ENCODE measurements at places on chromosomes 1 and 21. TPM values are rescaled to one million over a fixed set of nuclear protein-coding genes. Genes with fewer than 3 reads are reported as not detected.

- H3K27ac ChIP-seq = no peak overlapping the region
- no peak for DNase-seq
- H3K36me3 ChIP-seq = no peaks in the 10 kb centered on the region
- no peaks in the 10 kb centered on the region for H3K4me1 ChIP-seq
These were observed 354.0 kb upstream of the RGS18 start for GRCh38 chr1:191804311-191804710.

- no peaks in the 10 kb centered on the region for H3K36me3 ChIP-seq
- no peaks in the 10 kb centered on the region for H3K4me1 ChIP-seq
- DNase-seq = no peak
These were observed 136.5 kb upstream of the HNRNPU start for GRCh38 chr1:245000872-245001188.

GRCh38 chr1:151137789-151138188, 8.6 kb downstream of the SEMA6C start:
- H3K4me3 ChIP-seq = no peak overlapping the region
- H3K4me1 ChIP-seq = peaks cover 17% of the 10 kb centered on the region
- H3K36me3 ChIP-seq = no peaks in the 10 kb centered on the region

GRCh38 chr1:151854658-151855057, 1.1 kb upstream of the THEM5 start:
- DNase-seq = no peak
- H3K4me1 ChIP-seq = no peaks in the 10 kb centered on the region
- H3K27ac ChIP-seq = no peak overlapping the region
- peaks cover 7% of the 10 kb centered on the region for H3K27me3 ChIP-seq

GRCh38 chr21:17738176-17738953, 80.8 kb downstream of the C21orf91 start:
- no peaks in the 10 kb centered on the region for H3K27me3 ChIP-seq
- no peaks in the 10 kb centered on the region for H3K36me3 ChIP-seq
- no peak overlapping the region for H3K27ac ChIP-seq
- H3K4me3 ChIP-seq = no peak overlapping the region
- no peaks in the 10 kb centered on the region for H3K4me1 ChIP-seq

- no peaks in the 10 kb centered on the region for H3K36me3 ChIP-seq
- no peak for DNase-seq
- no peaks in the 10 kb centered on the region for H3K4me1 ChIP-seq
These were observed 320.2 kb upstream of the NFIA start for GRCh38 chr1:60762176-60762575.

GRCh38 chr21:32951041-32951440, 74.7 kb upstream of the OLIG2 start:
- H3K27me3 ChIP-seq = peaks cover 29% of the 10 kb centered on the region
- H3K36me3 ChIP-seq = no peaks in the 10 kb centered on the region
- no peak for DNase-seq
- H3K4me3 ChIP-seq = no peak overlapping the region

- no peak overlapping the region for H3K27ac ChIP-seq
- H3K27me3 ChIP-seq = no peaks in the 10 kb centered on the region
- no peak overlapping the region for H3K4me3 ChIP-seq
- no peaks in the 10 kb centered on the region for H3K36me3 ChIP-seq
These were observed 458.9 kb downstream of the LMO4 start for GRCh38 chr1:87787551-87787950.

- H3K27me3 ChIP-seq = no peaks in the 10 kb centered on the region
- H3K36me3 ChIP-seq = no peaks in the 10 kb centered on the region
- H3K4me3 ChIP-seq = no peak overlapping the region
- DNase-seq = no peak
These were observed 66.0 kb downstream of the TMEM200B start for GRCh38 chr1:29057700-29058099.

GRCh38 chr1:2570332-2570731, 14.2 kb downstream of the TNFRSF14 start:
- peaks cover 9% of the 10 kb centered on the region for H3K27me3 ChIP-seq
- no peak overlapping the region for H3K27ac ChIP-seq
- no peak for DNase-seq

GRCh38 chr1:100413035-100413434, 60.7 kb downstream of the CDC14A start:
- no peaks in the 10 kb centered on the region for H3K27me3 ChIP-seq
- H3K4me3 ChIP-seq = no peak overlapping the region
- H3K36me3 ChIP-seq = no peaks in the 10 kb centered on the region
- peaks cover 9% of the 10 kb centered on the region for H3K4me1 ChIP-seq

DNA sequence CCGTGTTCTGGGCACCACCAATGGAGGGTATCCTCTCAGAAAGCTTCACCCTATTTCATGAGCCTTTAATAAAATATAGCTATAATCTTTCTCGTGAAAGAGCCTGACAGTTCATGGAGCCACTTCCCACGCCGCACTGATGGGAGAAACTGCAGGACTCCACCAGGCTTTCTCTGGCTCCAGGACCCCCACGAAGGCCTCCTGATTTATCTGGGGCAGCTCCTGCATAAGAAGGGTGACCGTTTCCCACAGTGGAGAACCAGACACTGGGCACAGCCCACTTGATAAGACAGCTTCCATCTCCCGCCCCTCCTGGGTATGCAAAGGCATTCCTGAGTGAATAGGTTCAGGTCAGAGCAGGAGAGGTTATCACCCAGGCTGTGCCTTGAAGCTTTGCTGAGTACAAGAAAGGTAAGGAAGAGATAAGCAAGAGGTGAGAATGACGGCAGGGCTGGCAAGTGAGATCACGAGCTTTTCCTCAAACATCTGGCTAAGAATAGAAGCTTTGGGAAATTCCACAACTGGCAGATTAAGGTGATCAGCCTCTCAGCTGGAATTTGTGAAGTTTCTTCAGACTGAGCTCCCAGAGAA, 499.8 kb downstream of the KIF26B start:
- H3K36me3 ChIP-seq = no peaks in the 10 kb centered on the region
- H3K27me3 ChIP-seq = no peaks in the 10 kb centered on the region
- DNase-seq = no peak

DNA sequence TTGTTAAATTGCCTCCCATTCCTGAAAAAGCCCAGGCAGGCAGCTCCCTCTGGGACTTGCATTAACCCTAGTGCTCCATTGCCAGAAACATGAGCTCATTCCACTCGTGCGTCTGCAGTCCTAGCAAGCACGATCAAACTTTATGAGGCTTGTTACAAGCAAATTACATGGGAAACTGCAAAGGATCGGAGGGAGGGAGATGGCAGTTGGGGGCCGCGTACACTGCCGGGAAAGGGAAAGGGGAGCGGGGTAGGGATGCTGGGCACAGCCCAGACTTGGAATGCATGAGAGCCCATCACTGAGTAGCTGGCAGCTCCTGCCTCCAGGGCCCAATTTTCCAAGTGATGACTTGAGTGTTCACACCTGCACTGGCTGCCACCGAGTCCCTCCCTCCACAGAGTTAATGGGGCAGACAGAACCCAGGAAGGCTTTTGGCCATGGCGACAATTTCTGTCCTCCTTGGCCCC, 169.9 kb downstream of the BRINP2 start:
- DNase-seq = no peak
- no peaks in the 10 kb centered on the region for H3K4me1 ChIP-seq
- H3K4me3 ChIP-seq = no peak overlapping the region
- no peaks in the 10 kb centered on the region for H3K27me3 ChIP-seq
- H3K27ac ChIP-seq = no peak overlapping the region
- no peaks in the 10 kb centered on the region for H3K36me3 ChIP-seq

DNA sequence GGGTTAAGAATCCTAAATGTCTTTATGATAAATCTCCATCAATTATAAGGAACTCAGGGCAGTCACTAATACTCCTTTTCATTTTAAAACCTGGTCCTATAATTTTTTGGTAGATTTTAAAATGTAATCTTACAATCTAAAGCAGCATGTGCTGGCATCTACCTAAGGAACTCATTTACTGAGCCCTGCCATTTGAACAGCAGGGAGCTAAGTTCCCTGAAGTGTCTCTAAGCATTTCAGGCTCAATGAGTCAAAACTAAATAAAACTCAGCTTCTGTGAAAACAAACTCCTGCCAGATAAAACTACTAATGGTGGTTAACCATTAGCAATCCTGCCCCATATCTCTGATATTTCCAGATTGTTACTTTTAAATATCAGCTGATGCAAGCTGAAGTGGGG, 1371.8 kb upstream of the PRMT6 start:
- DNase-seq = no peak

- no peaks in the 10 kb centered on the region for H3K36me3 ChIP-seq
- DNase-seq = peak; percentile 22
- H3K4me1 ChIP-seq = peaks cover 11% of the 10 kb centered on the region
- H3K27me3 ChIP-seq = no peaks in the 10 kb centered on the region
These were observed 2.0 kb downstream of the CAMK2N1 start for GRCh38 chr1:20483833-20484518.

DNA sequence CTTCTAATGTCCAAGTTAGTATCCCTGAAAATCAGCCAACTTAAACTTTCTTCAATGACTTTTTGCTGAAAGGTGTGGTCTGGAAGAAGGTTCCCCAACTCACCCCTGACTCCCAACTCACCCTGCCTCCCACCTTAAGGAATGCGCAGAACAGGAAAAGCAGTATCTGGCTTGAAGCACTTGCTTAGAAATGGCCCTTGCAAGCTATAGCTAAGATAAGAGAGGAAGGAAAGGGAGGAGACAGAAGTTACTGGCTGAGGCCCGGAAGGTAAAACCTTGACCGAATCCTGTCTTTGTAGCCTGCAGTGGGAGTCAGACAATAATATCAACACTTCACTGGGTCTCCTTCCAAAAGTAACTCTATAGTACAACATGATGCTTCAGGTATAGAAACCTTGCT, 2.9 kb downstream of the CYYR1 start:
- DNase-seq = no peak
- H3K27ac ChIP-seq = peak overlapping the region; percentile 17
- peak overlapping the region; percentile 63 for H3K4me3 ChIP-seq

- no peaks in the 10 kb centered on the region for H3K27me3 ChIP-seq
- no peaks in the 10 kb centered on the region for H3K36me3 ChIP-seq
- no peak overlapping the region for H3K27ac ChIP-seq
- no peaks in the 10 kb centered on the region for H3K4me1 ChIP-seq
- DNase-seq = no peak
These were observed 56.3 kb upstream of the GPR153 start for GRCh38 chr1:6317098-6317760.

- H3K27me3 ChIP-seq = no peaks in the 10 kb centered on the region
- DNase-seq = peak; percentile 23
These were observed 91.6 kb downstream of the LRRC8C start for GRCh38 chr1:89724369-89725010.

- DNase-seq = no peak
- no peaks in the 10 kb centered on the region for H3K36me3 ChIP-seq
- H3K4me1 ChIP-seq = peaks cover 15% of the 10 kb centered on the region
- no peaks in the 10 kb centered on the region for H3K27me3 ChIP-seq
- no peak overlapping the region for H3K4me3 ChIP-seq
- H3K27ac ChIP-seq = no peak overlapping the region
These were observed 99.2 kb downstream of the PHTF1 start for GRCh38 chr1:113660088-113660487.

DNA sequence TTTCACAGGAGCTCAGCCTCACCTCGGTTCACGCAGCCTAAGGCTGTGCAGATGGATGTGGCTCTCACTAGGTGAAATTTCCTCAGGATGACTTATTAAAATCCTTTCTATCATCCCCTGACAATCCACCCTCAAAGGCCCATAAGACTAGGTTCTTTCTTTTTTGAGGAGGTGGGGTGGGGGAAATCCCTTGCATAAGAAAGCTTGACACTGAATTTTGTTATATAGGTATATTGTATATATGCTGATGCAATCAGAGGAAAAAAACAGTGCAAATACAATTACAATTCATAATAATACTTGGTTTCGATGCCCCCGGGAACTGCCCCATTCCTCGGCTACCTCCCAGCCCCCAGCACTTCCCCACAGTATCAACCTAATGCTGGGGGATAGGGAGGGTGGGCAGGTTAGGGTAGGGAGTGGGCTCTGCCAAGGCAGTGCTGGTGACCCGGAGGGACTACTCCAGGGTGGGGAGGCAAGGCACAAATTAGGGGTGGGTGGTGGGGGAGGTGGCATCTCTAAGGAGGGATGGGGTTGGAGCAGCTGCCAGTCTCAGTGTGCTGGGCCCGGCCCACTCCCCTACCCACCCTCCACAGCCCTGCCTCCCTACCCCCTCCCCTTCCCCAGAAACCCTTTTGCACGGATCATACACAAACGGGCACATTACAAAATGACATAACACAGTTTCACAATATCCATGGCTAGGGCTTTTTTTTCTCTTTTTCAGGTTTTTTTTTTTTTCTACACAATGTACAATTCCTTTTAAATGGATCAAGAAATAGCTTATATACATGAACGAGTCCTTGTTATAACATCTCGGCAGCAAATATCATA, 30.9 kb downstream of the SLC27A3 start:
- DNase-seq = peak; percentile 14
- no peak overlapping the region for H3K4me3 ChIP-seq
- H3K36me3 ChIP-seq = peaks cover 48% of the 10 kb centered on the region
- peaks cover 5% of the 10 kb centered on the region for H3K4me1 ChIP-seq

DNA sequence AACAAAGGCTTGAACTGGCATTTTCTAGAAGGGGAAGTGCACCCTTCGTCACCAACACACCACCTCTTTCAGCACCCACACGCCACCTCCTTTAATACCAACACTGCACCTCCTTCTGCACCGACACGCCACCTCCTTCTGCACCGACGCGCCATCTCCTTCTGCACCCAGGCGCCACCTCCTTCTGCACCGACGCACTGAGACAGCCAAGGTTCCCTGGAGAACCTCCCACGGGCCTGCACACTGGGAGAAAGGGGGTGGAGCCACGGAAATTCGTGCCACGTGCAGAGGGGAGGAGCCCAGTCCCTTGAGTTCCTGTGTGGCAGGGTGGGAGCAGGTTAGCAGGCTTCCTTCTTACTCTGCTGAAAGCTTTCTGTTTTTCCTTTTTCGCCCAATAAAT, 327.9 kb upstream of the C1orf174 start:
- no peaks in the 10 kb centered on the region for H3K36me3 ChIP-seq
- no peak for DNase-seq
- no peaks in the 10 kb centered on the region for H3K27me3 ChIP-seq
- no peaks in the 10 kb centered on the region for H3K4me1 ChIP-seq
- no peak overlapping the region for H3K4me3 ChIP-seq
- no peak overlapping the region for H3K27ac ChIP-seq

Gene VWA1
- 4.5 TPM for total RNA-seq

Gene FCMR
- 4.4 TPM for total RNA-seq

Gene MAP3K21
- 0.13 TPM for total RNA-seq

Gene LORICRIN
- total RNA-seq = not detected

Gene DNALI1
- total RNA-seq = 1.2 TPM

Gene CXADR
- 0.02 TPM for total RNA-seq

Gene HSF2BP
- total RNA-seq = 0.23 TPM

Gene ALPL
- total RNA-seq = 1.3 TPM
